ENCODE measurements at places on chromosomes 12 and 14.
A peak's percentile ranks its signal among the peaks of the same experiment; 100 is the strongest.

- no peak for DNase-seq
These were observed 326.6 kb upstream of the PRICKLE1 start for GRCh38 chr12:42916143-42916542.

DNA sequence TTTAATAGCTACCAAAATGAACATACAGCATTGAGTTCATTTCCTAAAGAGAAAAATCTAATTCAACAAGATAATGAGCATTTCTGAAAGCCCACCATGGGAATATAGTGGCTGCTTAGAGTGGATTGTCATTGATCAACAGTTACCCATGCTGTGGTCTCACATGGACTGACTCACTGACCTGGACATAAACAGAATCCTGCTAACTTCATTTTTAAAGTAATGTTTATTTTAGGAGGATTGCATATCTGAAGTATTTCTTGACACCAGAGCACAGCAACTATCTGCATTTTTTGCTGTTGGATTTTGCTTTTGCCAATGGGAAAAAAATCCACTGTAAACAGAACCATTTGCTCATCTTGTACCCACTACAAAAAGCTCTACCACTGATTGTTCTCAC, 71.7 kb downstream of the KCNC2 start:
- no peak for DNase-seq

- no peak for DNase-seq
These were observed 23.0 kb downstream of the PDE6H start for GRCh38 chr12:14995583-14996425.

GRCh38 chr12:42362647-42363260, 36.8 kb downstream of the PPHLN1 start:
- no peak for DNase-seq

DNA sequence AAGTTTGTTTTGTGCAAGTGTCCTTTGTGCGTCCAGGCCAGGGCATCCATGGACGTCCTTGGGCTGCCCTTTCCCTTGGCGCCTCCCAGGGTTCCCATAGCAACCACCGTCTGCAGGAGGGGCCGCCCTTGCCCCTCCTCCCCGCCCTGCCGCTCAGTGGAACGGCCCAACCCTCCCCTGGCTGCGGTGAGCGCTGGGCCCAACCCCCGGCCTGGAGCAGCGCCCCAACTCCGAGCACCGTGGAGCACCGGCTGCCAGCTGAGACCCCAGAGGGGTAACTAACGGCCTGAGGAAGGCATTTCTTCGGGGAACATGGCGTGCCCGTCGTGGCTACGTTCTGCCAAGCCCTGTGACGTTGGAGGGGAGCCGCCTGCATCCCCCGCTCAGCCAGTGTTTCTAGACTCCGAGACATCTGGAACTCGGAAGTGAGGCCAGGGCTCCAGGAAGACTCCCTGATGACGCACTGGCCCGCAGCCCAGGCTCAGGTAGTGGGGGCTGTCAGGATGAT, 5.3 kb upstream of the ACACB start:
- DNase-seq, result peak; percentile 54

DNA sequence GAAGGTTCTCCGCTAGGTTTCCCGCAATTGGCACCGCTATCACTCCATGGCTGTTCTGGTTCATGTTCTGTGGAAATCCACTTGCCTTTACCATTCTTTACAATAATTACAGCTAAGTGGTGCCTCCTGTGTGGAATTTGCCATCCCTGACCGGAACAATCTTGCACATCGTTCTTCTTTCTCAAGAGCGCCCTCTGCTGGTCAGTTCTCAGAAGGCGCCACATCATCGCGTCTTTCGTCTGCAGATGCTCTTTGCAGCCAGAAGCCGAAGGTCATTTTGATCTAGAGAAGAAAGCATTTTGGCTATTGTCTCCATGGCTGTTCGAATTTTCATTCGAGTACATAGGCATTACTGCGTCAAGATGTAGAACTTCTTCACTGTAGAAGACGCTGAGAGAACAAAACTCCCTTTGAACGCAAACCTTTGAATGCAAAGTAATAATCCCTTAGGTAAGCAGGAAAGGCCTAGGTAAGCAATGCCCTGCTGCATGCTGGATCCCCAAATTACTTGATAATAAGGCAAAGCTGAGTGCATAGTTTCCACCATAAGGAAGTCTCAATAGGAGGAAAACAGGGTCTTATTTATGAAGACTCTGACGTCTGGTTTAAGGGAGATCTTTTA, 10.1 kb upstream of the RTRAF start:
- peak; percentile 75 for DNase-seq

All from effector CD8-positive, alpha-beta T cell (primary cell).